ENCODE measurements at places on chromosomes 5 and 9.

- H3K36me3 ChIP-seq = no peaks in the 10 kb centered on the region
- no peak overlapping the region for H3K27ac ChIP-seq
- H3K4me3 ChIP-seq = no peak overlapping the region
- H3K27me3 ChIP-seq = no peaks in the 10 kb centered on the region
Observed at GRCh38 chr5:73938938-73939320, 312.9 kb downstream of the ARHGEF28 start.

- peaks cover 14% of the 10 kb centered on the region for H3K4me1 ChIP-seq
- no peaks in the 10 kb centered on the region for H3K36me3 ChIP-seq
- peak; percentile 95 for DNase-seq
- no peak overlapping the region for H3K27ac ChIP-seq
- no peaks in the 10 kb centered on the region for H3K27me3 ChIP-seq
Observed at GRCh38 chr5:159412284-159413046, 82.2 kb upstream of the IL12B start.

- H3K36me3 ChIP-seq = no peaks in the 10 kb centered on the region
- H3K4me3 ChIP-seq = peak overlapping the region; percentile 96
- DNase-seq = no peak
- H3K4me1 ChIP-seq = peaks cover 44% of the 10 kb centered on the region
Observed at GRCh38 chr9:75086541-75087288, 1.2 kb downstream of the NMRK1 start.

DNA sequence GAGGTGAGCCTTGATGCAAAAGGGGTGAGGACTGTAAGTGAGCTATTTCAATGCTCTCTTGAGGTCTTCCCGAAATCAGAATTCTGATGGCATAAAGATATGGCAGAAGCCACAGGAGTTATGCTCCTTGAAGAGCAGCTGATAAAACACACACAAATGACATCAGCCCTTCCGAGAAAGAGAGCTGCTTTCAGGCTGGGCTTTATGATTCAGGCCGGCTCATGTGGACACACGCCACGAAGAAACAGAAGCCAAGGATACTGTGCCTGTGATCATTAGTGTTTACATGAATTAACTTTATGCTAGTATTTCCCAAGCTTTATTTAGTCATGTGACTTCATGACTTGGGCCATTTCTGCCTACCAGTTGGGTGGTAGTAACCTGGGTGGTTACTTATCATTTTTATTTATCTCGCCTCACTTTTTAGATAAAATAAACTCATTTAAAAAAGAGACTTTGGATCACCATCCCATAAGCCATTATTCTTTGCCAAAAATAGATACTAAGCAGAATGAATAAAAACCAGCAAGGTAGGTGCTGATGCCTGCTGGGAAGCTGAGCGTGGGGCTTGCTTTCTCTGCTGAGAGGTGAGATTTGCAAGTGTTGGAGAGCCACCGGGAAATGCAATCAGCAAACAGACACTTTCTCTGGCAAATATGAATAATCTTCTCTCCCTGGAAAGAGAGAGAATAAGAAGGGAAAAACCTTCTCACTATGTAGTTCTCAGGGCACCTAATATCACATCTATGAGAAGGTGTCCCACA is 73.0 kb upstream of the SLC25A51 start:
- H3K4me3 ChIP-seq = no peak overlapping the region
- no peak for DNase-seq
- no peak overlapping the region for H3K27ac ChIP-seq
- no peaks in the 10 kb centered on the region for H3K27me3 ChIP-seq
- no peaks in the 10 kb centered on the region for H3K4me1 ChIP-seq

DNA sequence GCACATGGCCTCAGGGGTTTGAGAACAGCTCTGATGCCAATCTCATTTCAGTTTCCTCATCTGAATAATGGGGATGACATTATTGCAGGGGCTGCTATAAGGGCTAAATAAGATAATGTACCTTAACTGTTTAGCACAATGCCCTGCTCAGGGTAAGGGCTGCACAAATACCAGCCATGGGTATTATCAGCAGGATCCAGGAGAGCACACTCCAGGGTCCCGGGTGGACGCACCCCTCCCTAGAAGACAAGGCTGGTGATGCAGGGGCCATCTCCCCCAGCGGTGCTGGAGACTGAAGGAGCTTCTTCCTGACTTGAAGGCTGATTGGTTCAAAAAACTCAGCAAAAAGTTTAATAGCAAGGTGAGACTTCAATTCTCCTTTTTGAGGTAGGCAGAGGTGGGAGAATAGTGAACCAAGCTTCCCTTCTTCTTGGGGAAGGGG is 2.7 kb upstream of the CXXC5 start:
- H3K27ac ChIP-seq = no peak overlapping the region
- no peaks in the 10 kb centered on the region for H3K27me3 ChIP-seq
- peaks cover 2% of the 10 kb centered on the region for H3K4me1 ChIP-seq
- no peak for DNase-seq
- H3K4me3 ChIP-seq = no peak overlapping the region
- no peaks in the 10 kb centered on the region for H3K36me3 ChIP-seq

GRCh38 chr5:159249158-159249557 is 13.9 kb upstream of the UBLCP1 start:
- H3K4me1 ChIP-seq = no peaks in the 10 kb centered on the region
- no peaks in the 10 kb centered on the region for H3K36me3 ChIP-seq
- no peaks in the 10 kb centered on the region for H3K27me3 ChIP-seq
- H3K27ac ChIP-seq = no peak overlapping the region

GRCh38 chr5:135133698-135134515 is 99.9 kb upstream of the PITX1 start:
- no peaks in the 10 kb centered on the region for H3K36me3 ChIP-seq
- H3K4me3 ChIP-seq = no peak overlapping the region
- H3K27me3 ChIP-seq = no peaks in the 10 kb centered on the region

GRCh38 chr5:135215617-135216470 is 181.8 kb upstream of the PITX1 start:
- no peak for DNase-seq
- H3K4me3 ChIP-seq = no peak overlapping the region
- no peaks in the 10 kb centered on the region for H3K27me3 ChIP-seq

DNA sequence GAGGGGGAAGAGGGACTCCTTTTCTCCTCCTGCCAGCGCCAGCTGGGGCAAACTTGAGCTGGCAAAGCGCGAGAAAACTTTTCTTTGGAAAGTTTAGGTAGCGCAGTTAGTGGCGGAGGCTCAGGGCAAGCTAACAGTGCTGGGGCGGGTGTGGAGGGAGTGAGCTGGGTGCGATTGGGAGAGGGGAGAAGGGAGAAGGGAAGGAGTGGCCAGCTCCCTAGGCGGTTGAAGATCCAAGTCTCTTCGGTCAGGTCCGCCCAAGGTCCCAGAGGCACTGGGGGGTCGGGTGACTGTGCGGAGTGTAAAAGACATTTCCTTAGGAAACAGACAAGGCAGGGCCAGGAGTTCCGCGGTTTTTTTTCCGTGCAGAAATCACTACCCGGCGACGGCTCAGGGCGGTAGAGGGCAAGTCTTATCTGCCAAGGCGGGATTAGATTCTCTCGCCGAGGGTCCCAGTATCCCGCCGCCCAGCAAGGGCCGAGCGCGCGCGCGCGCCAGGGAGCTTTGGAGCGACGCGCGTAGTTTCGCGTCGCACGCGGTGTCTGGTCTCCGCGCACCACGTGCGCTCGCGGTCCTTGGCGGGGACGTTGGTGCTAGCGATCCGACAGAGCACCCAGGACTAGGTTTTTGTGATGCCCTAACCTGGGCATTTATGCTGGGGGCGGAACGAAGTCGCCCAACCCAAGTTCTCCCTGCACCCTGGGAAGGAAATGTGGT is 33.6 kb upstream of the NFIB start:
- peak overlapping the region; percentile 25 for H3K4me3 ChIP-seq
- no peak overlapping the region for H3K27ac ChIP-seq
- peak; percentile 25 for DNase-seq
- peaks cover 20% of the 10 kb centered on the region for H3K4me1 ChIP-seq

DNA sequence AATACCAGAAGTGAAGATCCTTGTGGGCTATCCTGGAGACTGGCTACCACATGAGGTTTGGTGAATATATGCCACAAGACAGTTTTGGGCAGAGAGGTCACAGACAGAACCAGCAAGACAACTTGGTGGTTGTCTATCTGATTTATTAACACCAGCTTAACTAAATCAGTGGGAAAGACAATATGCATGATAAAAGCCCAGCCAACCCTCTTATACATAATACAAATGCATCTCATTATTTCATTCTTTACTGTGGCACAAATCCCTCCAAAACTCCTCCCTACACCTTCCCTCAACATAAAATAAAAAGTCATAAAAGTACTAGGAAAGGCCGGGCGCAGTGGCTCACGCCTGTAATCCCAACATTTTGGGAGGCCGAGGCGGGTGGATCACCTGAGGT is 8.1 kb downstream of the HINT1 start:
- no peak for DNase-seq
- no peak overlapping the region for H3K4me3 ChIP-seq
- no peaks in the 10 kb centered on the region for H3K27me3 ChIP-seq
- H3K27ac ChIP-seq = no peak overlapping the region

GRCh38 chr5:98785244-98785643 is 11.8 kb downstream of the RGMB start:
- H3K4me3 ChIP-seq = no peak overlapping the region
- H3K27me3 ChIP-seq = no peaks in the 10 kb centered on the region
- H3K36me3 ChIP-seq = no peaks in the 10 kb centered on the region
- H3K4me1 ChIP-seq = no peaks in the 10 kb centered on the region
- H3K27ac ChIP-seq = no peak overlapping the region

DNA sequence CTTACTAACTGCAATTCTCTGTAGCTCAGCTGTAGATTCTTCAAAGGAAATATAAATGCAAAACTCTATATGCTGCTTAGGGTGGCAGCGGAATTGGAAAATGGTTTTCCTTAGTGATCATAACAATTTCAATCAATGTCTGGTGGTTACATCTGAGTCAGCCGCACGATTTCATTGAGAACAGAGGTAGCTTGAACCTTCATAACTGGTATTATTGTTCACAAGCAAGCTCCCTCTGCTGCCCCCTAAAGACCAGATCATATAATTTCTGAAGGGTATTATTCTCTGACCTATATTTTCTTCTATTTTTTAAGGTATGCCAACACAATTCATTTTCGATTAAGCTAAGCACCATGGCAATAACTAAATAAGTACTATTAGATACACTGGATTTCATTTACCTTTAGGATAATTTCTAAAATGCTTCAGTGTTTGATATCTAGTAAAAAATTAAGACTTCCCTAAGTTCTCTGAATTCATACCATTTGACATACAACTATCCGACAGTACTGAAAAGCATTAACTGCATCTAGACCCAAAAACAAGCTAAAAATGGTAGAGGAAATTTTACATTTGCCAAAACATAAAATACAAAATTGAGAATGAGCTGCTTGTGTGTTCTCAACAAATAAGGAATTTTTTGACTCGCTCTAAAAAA is 181.1 kb upstream of the SPEF2 start:
- no peaks in the 10 kb centered on the region for H3K36me3 ChIP-seq
- H3K27me3 ChIP-seq = no peaks in the 10 kb centered on the region
- H3K4me3 ChIP-seq = no peak overlapping the region
- H3K27ac ChIP-seq = no peak overlapping the region
- H3K4me1 ChIP-seq = no peaks in the 10 kb centered on the region

GRCh38 chr5:10546186-10546585 is 17.7 kb upstream of the ANKRD33B start:
- H3K27ac ChIP-seq = no peak overlapping the region
- no peak overlapping the region for H3K4me3 ChIP-seq
- H3K4me1 ChIP-seq = peaks cover 2% of the 10 kb centered on the region
- DNase-seq = no peak
- H3K27me3 ChIP-seq = no peaks in the 10 kb centered on the region
- H3K36me3 ChIP-seq = no peaks in the 10 kb centered on the region

DNA sequence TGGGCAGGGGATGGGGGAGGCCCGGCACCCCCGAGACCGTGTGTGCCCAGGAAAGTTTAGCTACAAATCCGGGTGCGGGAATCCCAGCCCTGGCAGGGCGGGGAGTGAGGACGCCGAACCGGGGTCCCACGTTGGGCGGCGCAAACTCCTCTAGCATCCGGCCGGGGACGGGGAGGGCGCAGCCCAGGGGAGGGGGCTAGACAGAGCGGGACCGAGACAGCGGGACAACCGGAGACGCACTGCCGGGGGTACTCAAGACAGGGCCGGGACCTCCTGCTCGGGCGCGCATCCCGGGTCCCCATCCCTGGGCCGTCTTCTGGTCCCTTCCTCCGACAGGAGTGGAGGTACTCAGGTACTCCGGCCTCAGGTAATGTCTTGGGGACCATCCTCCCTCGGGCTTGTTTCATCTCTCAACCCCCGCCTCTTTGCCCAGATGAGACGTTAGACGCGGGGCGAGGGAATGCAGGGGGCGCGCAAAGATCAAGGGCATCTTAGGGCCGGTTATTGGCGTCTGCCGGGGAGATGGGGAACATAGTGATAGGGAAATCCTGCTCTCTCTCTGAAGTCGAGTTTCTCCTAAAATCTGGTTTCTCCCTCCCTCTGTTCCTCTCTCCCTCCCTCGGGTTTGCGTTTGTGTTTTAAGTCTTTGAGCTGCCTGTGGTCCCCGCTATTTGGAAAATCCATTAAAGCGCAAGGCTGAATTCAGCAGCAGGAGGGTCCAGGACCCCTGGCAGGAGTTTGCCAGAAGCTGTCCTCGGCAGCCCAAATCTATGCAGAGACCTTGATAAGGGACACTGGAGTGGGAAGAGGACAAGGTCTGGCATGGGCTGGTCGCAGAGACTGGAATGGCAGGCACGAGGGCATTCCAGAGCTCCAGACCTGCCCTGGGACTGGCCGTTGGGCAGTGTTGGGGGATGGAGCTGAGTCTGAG is 815 bp downstream of the PDZD2 start:
- H3K27ac ChIP-seq = no peak overlapping the region
- no peaks in the 10 kb centered on the region for H3K27me3 ChIP-seq
- H3K4me3 ChIP-seq = peak overlapping the region; percentile 2
- peak; percentile 40 for DNase-seq
- no peaks in the 10 kb centered on the region for H3K36me3 ChIP-seq

DNA sequence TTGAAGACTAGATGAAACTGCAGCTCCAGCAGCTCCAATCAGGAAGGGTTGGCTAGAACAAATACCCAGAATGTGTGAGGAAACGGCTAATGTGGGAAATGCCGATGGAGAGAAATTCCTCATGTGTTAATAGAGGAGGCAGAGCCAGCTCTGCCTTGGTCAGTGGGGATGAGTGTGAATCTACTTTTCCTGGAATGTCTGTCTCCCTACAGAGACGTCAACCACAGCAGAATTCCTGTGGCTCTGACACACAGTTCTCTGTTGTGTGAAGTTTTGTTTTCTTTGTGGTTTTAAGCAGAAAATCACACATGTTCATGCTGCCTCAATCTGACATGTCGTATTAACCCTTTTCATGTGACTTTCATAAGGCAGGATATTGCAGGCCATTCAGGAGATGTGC is 476.6 kb upstream of the WWC1 start:
- H3K27me3 ChIP-seq = no peaks in the 10 kb centered on the region
- H3K36me3 ChIP-seq = no peaks in the 10 kb centered on the region
- DNase-seq = no peak
- no peak overlapping the region for H3K4me3 ChIP-seq
- no peak overlapping the region for H3K27ac ChIP-seq

GRCh38 chr5:180575571-180575970 is 15.7 kb downstream of the SCGB3A1 start:
- H3K27me3 ChIP-seq = no peaks in the 10 kb centered on the region
- H3K27ac ChIP-seq = no peak overlapping the region
- H3K4me3 ChIP-seq = no peak overlapping the region
- no peaks in the 10 kb centered on the region for H3K4me1 ChIP-seq
- peaks cover 64% of the 10 kb centered on the region for H3K36me3 ChIP-seq
- no peak for DNase-seq

Data from common myeloid progenitor, CD34-positive (primary cell).